Stimulated activated naive B cell treated with anti-CD40 and anti-IgM and Interleukin-4, amounts not matched to agents 10 μg/mL and 1 μg/mL and 100 μg/mL, for 72 hours (primary cell): ENCODE measurements at places on chromosomes 6 and 20.

GRCh38 chr6:159157431-159157830 lies 11.8 kb upstream of the FNDC1 start:
- no peak for DNase-seq

DNA sequence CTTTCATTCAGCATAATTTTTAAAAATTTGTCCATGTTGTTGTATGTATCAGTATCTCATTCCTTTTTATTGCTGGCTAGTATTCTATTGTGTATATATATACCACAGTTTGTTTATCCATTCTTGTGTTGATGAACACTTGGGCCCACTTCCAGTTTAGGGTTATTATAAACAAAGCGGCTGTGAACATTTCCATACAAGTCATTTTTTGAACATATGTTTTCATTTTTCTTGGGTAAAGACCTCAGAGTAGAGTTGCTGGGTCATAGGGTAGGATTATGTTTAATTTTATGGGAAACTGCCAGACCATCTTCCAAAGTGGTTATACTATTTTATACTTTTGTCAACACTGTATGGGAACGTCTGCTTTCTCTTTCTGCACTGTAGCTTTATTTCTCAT lies 55.3 kb downstream of the RBM24 start:
- no peak for DNase-seq

DNA sequence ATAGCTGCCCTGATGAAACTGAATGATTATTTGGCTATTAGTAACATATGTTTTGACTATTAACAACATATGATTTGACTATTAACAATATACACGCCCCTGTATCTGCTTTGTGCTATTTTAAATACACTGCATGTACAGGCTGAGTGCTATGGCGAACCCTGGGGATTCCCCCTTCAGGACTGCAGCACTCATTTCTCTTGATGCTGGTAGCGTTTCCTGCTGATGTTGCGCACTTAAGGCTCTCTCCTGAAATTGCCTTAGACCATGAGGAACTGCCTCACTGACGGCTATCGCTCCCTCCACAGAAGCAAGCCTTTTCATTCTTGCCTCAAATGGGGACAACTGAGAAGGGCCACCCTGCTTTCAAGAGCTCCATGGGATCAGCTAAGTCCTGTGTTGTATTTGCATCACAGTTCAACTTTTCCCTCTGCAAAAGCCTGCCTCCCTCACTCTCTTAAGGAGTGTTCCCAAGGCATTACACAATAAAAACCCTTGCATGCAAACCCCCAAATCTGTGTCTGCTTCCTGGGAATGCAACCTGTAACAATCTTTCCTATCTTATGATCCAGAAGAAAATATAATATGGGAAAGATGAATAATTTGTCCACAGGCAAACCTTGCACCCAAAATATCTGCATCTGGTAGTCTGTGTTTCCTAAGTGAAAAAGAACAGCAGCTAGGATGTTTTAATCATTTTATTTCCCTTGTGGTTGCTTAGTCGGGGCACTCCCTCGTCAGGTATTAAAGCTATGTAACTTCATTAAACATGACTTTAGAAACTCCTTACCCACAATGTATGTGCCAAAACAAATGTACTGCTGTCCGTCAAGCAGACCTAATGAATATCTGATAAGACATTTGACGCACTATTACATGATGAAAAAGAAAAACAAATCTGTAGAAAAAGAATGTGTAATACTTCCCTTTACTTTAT lies 456.4 kb downstream of the COL12A1 start:
- no peak for DNase-seq

DNA sequence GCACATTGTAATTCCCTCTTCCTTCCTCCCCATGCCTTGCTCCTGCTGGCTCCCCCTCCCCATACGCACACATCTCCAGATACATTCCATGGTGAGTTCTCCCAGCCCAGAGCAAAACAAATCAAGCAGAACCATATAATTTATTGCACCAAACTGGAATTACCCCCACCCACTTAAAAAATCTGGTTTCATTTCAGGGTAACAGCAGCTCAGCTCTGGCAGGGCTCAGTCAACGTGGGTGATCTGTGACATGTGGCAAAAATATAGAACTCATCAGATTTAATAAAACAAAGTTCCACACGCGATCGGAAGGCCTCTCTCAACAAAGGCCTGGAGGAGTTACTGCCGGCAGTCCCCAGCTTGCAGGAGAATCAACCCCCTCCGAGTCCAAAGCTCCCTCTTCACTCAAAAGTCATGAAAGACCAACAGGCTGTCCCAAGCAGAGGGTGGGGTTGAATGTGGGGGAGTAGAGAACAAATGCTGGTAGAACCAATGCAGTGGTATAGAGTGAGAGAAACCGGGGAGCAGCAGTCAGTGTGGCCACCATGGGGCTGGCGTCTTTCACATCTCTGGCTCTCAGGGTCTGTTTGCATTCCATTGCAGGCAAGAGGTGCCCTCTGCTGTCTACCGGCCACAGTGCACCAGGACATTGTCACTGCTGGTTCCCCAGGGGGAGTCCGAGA lies 323.3 kb upstream of the NT5E start:
- peak; percentile 5 for DNase-seq

GRCh38 chr6:39143238-39143930 lies 28.4 kb upstream of the SAYSD1 start:
- DNase-seq, result no peak

DNA sequence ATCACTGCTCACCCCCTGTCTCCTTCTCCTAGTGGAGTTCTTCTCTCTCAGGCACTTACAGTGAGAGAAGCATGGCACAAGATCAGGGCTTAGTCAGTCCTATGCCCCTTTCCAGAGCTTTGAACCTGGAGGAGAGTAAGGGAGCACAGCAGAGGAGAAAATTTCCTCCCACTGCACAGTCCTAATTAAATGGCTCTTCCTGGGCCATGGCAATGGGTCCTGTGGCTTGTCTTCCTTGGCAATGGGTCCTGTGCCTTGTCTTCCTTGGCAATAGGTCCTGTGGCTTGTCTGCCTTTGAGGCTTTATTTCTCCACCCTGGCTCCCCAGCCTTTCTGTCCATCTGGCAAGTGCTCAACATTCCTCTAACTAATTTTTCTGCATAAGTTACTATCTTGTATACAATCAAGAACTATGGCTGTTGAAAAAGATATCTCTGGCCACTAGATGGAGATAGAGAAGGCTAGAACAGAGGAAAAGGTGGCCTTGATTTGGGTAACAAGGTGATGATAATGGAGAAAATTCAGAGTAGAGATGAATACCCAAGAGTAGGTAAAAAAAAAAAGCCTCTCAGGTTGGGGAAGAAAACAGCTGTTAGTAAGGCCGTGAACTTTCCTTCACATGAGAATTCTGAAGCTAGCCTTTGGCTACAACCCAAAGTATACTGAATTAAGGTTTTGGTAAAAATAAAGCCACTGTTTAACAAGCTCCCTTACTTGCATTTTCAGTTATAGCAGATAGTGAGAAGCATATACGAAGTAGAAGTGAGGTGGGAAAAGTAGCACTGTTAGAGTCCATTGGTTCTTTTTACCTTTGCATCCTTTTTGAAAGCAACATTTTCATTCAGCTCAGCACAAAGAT lies 504.9 kb downstream of the DOK5 start:
- DNase-seq, result no peak

DNA sequence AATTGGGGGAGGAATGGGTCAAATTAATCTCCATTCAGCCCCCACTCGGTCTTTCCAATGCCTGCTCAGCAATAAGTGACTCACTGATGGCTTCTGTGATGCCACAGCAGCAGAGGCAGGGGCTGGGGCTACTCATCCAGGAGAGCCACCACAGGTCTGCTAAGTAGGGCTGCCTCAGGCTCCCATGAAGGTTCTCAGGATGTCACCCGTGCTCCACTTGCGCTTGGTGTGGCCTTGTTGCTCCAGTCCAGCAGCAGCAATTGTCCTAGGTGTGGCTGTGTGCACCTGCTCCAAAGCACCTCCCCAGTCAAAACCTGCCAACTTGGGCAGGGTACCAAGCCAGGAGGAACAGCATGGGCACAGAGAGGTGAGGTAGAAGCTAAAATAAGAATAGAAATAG lies 627 bp upstream of the LY6G6C start:
- no peak for DNase-seq
